Activated CD8-positive, alpha-beta memory T cell treated with anti-CD3 and anti-CD28 coated beads, Interleukin-2, amount 10 ng/mL, durations not matched to agents 7 days and 5 days (primary cell): ENCODE measurements at places on chromosomes 11 and 22.

- H3K4me1 ChIP-seq = peaks cover 5% of the 10 kb centered on the region
- H3K27me3 ChIP-seq = no peaks in the 10 kb centered on the region
- no peak overlapping the region for H3K4me3 ChIP-seq
These were observed 59.6 kb downstream of the ATXN10 start for GRCh38 chr22:45731041-45731797.

- H3K36me3 ChIP-seq = peaks cover 42% of the 10 kb centered on the region
- no peak overlapping the region for H3K27ac ChIP-seq
- no peaks in the 10 kb centered on the region for H3K27me3 ChIP-seq
- no peak for DNase-seq
These were observed 55.7 kb downstream of the PTPRJ start for GRCh38 chr11:48036011-48036410.

DNA sequence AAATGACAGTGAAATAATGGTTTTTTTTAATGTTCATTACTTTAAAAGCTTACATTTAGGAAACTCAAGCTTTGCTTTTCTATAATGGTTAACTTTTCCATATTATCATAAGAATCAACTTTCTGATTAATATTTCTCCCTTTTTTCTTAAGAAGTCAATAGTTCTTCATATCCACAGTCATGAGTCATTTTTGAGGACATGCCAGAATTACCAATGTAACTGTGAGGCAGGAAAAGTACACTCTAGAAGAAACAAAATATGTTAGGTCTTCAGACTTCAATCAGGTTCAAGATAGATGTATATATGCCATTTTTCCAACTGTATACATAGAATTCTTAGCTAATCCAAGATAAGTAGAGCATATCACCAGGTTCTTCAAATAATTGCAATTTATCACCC is 10.9 kb downstream of the MS4A6A start:
- H3K36me3 ChIP-seq = peaks cover 1% of the 10 kb centered on the region
- H3K4me3 ChIP-seq = no peak overlapping the region
- no peak overlapping the region for H3K27ac ChIP-seq
- DNase-seq = no peak
- H3K27me3 ChIP-seq = peaks cover 15% of the 10 kb centered on the region

DNA sequence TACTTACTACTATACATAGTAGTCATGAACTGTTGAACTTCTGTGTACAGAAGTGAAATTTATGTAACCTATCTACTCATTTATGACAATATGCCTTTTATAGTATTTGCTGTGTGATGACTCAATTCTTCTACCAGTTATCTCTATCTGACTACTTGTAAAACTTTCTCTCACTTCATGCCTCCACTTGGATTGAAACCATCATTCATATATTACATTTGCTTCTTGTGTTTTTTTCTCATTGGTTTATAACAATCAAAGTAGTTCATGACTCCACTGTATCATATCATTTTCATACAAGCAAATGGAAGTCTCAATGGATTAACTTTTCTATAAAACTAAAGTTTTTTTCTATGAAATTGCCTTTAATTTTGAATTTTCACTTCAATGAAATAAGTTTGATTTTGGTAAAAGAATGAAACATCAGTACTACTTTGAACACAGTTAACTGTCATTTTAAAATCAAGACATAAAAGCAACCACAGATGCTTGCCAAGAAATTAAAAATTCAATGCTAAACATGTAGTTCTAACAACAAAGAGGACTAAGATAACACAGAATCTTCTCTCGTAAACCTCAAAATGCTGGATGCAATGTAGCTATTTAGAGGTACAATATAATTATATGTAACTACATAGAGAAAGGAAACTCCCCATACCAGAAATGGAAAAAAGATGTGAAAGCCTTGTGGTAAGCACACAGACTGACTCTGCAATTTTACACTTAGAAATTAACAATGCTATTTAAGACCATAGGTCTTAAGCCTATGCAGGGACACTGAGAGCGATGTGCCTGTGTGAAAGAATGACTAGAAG is 27.6 kb upstream of the EXPH5 start:
- DNase-seq = no peak
- H3K4me1 ChIP-seq = peaks cover 12% of the 10 kb centered on the region
- no peaks in the 10 kb centered on the region for H3K36me3 ChIP-seq
- no peak overlapping the region for H3K27ac ChIP-seq
- no peak overlapping the region for H3K4me3 ChIP-seq

DNA sequence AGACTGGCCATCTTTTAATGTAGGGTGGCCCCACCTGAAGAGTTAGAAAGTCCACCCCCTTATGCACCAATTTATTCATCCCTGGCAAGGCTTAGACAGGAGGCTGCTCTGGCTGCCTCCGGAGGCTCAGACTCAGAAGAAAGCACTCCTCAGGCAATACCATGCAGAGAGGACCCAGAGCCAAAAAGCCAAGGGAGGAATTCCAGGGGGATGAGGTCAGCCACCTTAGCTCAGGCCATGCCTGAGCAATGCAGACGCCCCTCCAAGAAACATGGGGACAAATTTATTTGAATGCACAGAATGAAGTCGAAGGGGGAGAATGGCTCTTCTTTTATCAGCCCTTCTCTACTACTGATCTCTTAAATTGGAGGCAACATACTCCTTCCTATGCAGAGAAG is 39.7 kb upstream of the GLYAT start:
- H3K4me1 ChIP-seq = no peaks in the 10 kb centered on the region
- H3K27me3 ChIP-seq = peaks cover 15% of the 10 kb centered on the region
- H3K4me3 ChIP-seq = no peak overlapping the region
- no peak overlapping the region for H3K27ac ChIP-seq
- no peaks in the 10 kb centered on the region for H3K36me3 ChIP-seq
- no peak for DNase-seq

DNA sequence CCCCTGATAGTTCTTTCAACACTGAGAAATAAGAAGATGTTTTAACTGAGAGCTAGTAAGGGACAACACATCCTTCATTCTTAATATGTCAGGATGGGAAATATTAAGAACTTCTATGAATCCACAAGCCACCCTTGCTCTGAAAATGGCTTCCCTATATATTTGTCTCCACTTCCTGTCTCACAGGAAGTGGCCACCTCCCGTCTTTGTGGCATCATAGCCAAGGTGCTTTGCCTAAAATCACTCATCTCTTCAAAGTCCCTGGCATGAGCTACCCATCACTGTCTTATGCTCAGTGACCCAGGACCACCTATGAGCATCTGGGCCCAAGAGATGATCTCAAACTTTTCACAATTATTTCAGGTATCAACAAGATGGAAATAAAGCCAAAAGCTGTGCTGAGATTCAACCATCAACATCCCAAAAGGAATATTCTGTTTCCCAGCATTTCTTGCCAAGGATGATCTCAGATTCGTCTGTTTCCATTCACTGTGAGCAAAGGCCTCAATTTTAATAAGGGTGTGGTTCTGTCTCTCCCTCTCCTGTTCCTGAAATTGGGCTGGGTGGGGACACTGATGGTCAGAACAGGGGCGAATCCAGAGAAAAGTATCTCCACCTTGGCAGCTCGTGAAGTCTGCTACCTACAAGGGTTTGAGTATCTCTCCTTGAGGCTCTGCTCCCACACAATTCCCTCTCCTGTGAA is 493.9 kb downstream of the MN1 start:
- DNase-seq = no peak
- H3K36me3 ChIP-seq = no peaks in the 10 kb centered on the region
- peaks cover 2% of the 10 kb centered on the region for H3K4me1 ChIP-seq
- H3K27me3 ChIP-seq = no peaks in the 10 kb centered on the region
- H3K4me3 ChIP-seq = no peak overlapping the region

GRCh38 chr11:85685125-85685819 is 723 bp downstream of the CCDC89 start:
- H3K4me3 ChIP-seq = no peak overlapping the region
- H3K27me3 ChIP-seq = no peaks in the 10 kb centered on the region

GRCh38 chr22:33418484-33418883 is 360.3 kb upstream of the SYN3 start:
- H3K27me3 ChIP-seq = no peaks in the 10 kb centered on the region
- DNase-seq = no peak
- no peak overlapping the region for H3K27ac ChIP-seq

- DNase-seq = no peak
- no peaks in the 10 kb centered on the region for H3K36me3 ChIP-seq
- no peak overlapping the region for H3K4me3 ChIP-seq
These were observed 13.2 kb downstream of the MAP6 start for GRCh38 chr11:75655605-75656004.

GRCh38 chr22:19214078-19214473 is 35.5 kb upstream of the SLC25A1 start:
- DNase-seq = no peak
- peaks cover 32% of the 10 kb centered on the region for H3K27me3 ChIP-seq
- peaks cover 4% of the 10 kb centered on the region for H3K4me1 ChIP-seq

- DNase-seq = peak; percentile 59
- H3K27ac ChIP-seq = peak overlapping the region; percentile 86
- H3K36me3 ChIP-seq = peaks cover 7% of the 10 kb centered on the region
- H3K4me3 ChIP-seq = no peak overlapping the region
- H3K4me1 ChIP-seq = peaks cover 14% of the 10 kb centered on the region
These were observed 48.6 kb upstream of the OLFML1 start for GRCh38 chr11:7436657-7437056.
